Stimulated activated CD4-positive, alpha-beta T cell treated with anti-CD3 and anti-CD28 coated beads, Interleukin-2, amount 100 ng/mL, for 48 hours (primary cell): ENCODE measurements at places on chromosomes 2 and 18.

DNA sequence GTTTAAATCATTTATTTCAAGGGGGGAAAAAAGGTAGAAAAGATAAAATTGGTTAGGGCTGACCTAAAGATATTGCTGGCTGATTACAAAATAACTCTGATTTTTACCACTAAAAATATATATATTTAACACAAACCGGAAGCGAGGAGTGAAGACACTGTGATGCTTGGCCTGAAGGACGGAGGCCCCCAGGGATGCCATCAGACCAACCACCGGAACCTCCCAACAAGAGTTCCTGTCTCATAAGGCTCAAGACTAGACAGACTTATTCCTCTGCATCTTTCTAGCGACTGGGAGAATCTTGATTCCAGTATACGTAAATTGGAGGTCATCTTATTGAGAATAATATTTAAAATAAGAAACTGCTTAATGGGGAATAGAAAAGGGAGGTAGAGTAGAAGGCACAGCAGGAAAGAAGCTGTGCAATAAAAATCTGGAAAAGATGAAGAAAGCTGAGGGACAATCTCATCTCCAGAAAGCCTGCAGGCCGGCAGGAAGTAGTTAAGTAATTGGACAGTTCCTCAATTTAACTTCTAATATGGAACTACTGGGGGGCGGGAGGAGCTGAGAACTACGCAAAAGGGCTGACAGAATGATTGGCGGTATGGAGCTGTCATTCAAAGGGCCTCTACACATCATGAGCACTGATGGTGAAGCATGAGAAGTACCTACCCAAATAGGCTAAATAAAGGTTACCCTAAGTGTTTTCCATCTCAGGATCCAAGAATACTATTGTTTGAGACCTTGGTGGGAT is 91.1 kb downstream of the DTNB start:
- no peak for DNase-seq

GRCh38 chr2:86747711-86748639 is 27.9 kb downstream of the RMND5A start:
- DNase-seq: no peak

GRCh38 chr2:189168856-189169499 is 10.6 kb downstream of the COL5A2 start:
- no peak for DNase-seq

GRCh38 chr2:26429779-26430578 is 28.3 kb downstream of the DRC1 start:
- DNase-seq: no peak

GRCh38 chr2:226665306-226665831 is 134.3 kb downstream of the IRS1 start:
- DNase-seq: no peak

GRCh38 chr18:48800466-48800865 is 150.3 kb downstream of the SMAD7 start:
- no peak for DNase-seq

DNA sequence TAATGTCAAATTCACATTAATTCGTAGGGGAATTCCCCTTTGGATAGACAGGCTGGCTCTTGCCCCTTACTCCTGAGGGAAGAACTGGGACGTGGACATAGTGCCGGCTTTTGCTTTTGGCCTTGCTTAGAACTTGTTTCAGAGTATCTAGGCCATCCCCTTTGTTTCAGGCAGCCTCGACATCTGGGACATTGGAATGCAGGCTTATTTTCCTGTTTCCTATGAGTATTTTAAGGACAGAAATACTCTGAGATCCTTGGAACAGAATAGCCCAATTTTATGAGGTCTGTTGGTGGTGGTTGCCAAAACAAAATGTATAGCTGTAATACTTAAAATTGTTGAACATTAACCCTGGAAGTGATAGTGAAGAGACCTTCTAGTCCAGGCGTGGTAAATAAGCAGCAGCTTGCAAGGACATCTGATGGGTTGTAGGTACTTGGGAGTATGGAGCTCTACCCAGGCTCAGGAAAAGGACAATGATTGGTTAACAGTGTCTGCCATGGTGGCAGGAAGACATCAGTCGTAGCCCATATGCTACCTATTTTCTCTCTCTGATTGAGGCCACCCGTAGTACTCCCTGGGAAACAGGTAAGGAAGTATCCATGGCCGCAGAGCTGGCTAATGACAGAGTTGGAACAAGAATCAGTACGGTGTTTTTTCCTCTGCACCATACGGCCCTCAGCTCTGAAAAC is 112.4 kb downstream of the CDK15 start:
- no peak for DNase-seq

- DNase-seq: no peak
Measured at GRCh38 chr2:235909358-235909757, 258.8 kb downstream of the GBX2 start.

GRCh38 chr2:209367075-209367747 is 56.6 kb upstream of the MAP2 start:
- no peak for DNase-seq
